Vagina (tissue), 2 donors: ENCODE measurements at places on chromosomes 6 and 20.

DNA sequence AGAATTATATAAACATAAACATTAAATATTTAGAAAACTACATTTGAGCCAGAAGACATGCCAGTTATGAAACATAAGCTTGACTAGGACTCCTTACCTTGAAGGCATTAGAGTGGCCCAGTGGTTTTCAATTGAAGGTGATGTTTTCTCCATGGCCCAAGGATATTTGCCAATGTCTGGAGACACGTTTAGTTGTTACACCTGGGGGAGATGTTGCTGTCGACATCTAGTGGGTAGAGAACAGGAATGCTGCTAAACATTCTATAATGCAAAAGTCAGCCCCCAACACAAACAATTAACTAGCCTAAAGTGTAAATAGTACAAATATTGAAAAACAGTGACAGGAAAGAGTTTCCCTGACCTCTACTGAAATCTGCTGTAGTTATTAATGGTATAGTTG is 200.9 kb upstream of the HS3ST5 start:
- no peak overlapping the region for H3K27ac ChIP-seq
- H3K27me3 ChIP-seq, result no peaks in the 10 kb centered on the region
- H3K4me3 ChIP-seq, result no peak overlapping the region

DNA sequence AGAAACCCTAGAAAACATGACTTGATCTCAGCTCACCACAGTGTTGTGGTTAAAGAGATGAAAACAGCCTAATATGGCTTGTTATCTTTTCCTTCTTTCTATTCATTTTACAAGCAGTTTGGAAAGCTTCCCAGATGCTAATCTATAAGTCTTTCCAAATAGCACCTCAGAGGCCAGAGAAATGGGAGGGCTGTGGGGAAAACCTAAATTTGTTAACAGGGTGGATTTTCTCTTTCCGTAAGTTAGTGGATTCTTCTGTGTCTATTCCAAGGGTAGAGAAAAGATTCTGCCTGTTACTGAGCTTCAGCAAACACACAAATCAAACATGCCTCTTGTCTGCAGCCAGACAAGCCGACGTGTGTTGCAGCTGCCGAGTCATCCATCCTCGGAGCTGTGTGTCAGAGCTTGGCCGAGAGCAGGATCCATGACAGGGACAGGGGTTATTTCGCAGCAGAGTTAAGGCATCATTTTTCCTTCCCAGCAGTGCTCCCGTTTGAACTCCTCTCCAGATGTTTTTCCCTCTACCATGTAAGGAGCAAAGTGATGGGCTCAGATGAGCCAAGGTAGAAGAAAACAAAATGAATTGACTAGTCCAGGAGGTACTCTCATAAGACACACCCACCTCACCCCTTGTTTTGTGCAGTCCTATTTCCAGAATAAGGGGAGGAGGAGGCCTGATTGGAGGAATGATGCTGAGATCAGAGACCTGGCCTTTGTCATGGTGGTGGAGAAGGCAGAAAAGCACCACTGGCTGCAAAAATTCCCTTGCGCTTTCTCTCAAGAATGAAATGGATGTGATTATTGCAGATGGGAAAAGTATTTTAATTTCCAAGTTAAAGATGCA is 560.0 kb downstream of the C6orf118 start:
- H3K27ac ChIP-seq, result no peak overlapping the region
- no peak for DNase-seq
- no peaks in the 10 kb centered on the region for H3K36me3 ChIP-seq

- DNase-seq, result no peak
- H3K4me1 ChIP-seq, result no peaks in the 10 kb centered on the region
- H3K4me3 ChIP-seq, result no peak overlapping the region
- no peak overlapping the region for H3K27ac ChIP-seq
- peaks cover 58% of the 10 kb centered on the region for H3K36me3 ChIP-seq
Measured at GRCh38 chr20:32438331-32438858, 80.3 kb downstream of the ASXL1 start.

- H3K27me3 ChIP-seq, result no peaks in the 10 kb centered on the region
- no peak overlapping the region for H3K27ac ChIP-seq
- DNase-seq, result no peak
- no peaks in the 10 kb centered on the region for H3K4me1 ChIP-seq
- no peaks in the 10 kb centered on the region for H3K36me3 ChIP-seq
Measured at GRCh38 chr6:143015300-143015706, 45.4 kb upstream of the AIG1 start.

DNA sequence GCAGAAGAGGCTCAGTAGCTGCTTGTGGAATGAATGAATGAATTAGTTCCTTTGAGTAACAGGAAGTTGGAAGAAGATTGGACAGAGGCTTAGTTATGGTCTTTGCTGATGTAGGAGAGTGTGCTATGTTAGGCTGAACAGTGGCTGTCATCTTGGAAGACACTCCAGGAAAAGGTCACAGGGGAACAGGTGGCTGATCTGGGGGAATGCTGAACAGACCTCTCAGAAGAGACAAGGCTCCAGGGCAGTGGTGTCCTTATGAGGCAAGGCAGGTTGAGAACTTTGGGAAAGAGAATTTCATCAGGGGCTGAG is 62.3 kb downstream of the UTRN start:
- H3K4me1 ChIP-seq, result peaks cover 94% of the 10 kb centered on the region
- no peak overlapping the region for H3K27ac ChIP-seq
- H3K27me3 ChIP-seq, result no peaks in the 10 kb centered on the region
- no peaks in the 10 kb centered on the region for H3K36me3 ChIP-seq

DNA sequence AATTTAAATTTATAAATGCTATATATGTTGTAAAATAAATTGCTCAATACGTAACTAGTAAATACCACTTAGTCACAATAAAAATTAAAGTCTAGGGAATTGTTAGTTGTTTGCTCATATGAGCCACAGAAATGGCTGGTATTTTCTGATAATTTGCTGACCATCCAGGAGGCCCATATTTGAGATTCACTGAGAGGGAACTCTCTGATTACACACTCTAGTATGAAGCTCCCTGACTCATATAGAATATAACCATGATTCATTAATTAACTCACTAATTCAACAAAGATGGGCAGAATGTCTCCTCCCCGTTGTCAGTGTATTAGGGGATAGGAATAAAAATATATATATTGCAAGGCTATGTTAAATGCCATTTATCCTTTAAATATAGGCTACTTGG is 46.6 kb upstream of the TMEM30A start:
- H3K4me1 ChIP-seq, result peaks cover 14% of the 10 kb centered on the region
- H3K27me3 ChIP-seq, result no peaks in the 10 kb centered on the region
- DNase-seq, result no peak
- H3K27ac ChIP-seq, result no peak overlapping the region

DNA sequence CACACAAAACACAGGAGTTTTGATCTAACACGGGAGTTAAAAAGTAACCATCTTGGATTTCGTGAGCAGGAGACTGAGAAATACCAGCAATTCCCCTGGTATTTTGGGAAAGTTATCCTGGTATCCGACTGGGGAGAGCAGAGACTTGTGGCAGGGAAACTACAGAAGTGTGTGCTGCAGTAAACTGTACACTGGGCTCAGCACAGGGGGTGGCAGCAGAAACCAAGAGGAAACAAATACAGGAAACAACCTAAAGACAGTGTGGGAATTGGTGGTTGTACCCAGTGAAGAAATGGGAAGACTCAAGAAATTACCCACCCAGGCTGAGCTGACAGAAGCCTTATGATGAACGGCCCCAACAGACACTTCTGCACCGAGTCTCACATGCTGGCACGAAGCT is 109.8 kb downstream of the CHD6 start:
- no peak for DNase-seq
- no peaks in the 10 kb centered on the region for H3K27me3 ChIP-seq
- H3K4me3 ChIP-seq, result no peak overlapping the region
- no peak overlapping the region for H3K27ac ChIP-seq
- H3K4me1 ChIP-seq, result peaks cover 19% of the 10 kb centered on the region
